ENCODE measurements at places on chromosomes 5 and 9.
A peak's percentile ranks its signal among the peaks of the same experiment; 100 is the strongest.

GRCh38 chr9:8732367-8733075 lies 932.9 kb upstream of the DMAC1 start:
- no peak for DNase-seq

DNA sequence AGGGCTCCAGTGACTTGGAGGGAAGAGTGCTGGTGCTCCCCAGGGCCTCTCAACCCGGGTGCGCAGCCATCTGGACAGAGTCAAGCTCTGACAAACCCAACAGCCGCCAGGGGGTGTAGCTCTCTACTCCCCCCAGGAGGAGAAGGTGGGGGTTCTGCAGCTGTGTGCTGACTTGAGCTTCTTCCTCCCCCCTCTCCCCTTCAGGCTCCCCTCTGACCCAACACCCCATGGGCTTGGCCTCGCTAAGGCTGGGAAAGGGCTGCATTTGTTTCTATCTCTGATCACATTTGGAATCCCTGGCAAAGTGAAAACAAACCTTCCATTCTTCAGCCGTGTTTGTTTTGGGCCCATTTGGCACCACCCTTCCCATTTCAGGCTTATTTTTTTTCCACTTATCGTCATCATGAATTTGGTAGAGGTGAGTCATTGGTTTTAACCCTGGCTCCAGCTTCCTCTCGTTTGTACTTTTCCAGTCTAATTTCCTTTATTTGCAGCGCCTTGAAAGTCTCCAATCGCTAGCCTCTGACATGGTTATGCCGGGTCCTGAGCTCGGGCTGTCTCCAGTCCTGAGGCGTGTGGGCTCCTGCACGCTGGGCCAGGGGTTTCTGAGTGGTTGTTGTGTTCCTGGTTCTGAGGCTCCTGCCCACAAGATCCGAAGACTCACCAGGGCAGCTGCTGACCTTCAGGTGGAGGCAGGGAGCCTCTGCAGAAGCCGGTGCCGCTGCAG lies 36.1 kb downstream of the DAP start:
- peak; percentile 66 for DNase-seq

- DNase-seq: no peak
Measured at GRCh38 chr9:136310273-136311030, 6.6 kb upstream of the CCDC187 start.

DNA sequence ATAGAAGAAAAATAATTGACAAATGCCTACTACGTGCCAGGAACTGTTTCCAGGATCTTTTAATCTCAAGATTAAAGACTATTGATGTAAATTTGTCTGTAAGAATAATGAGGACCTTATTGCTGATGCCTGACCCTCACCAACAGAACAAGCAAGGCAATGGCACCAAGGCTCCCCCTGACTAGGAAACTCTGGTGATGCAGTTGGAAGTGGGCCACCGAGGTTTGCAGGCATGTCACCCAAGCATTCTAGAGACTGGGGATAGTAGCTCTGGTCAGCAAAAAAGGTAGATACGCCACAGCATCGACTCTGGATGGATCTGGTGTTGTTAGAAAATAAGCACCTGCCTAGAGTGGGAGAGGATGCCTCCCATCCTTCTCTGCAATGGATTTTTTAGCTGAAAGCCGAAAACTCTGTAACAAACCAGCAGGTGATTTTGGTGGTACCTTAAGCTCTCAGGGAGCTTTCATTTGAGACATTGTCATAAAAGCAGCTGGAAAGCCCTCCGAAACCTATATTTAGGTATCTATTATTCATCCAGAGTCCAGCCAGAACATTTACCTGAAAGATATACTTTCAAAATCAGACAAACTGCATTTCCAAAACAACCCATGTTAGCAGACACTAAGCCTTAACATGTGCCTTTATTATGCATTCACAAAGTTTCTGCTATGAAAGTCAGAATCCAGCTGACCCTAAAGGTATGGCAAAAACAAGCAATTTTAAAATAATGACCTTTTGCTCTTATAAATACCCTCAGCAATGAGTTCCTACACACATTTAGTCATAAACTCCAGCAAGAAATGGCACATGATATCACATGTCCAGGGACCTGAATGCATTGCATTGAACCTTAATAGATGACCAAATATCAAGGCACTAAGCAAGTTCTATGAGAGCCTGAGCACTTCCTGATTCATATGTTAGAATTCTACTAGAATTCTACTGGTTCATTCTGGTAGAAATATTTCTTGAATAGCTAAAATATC lies 308.4 kb downstream of the PDE4D start:
- no peak for DNase-seq

GRCh38 chr5:109313127-109313526 lies 96.6 kb downstream of the PJA2 start:
- DNase-seq: no peak

GRCh38 chr5:78605611-78606010 lies 43.0 kb downstream of the LHFPL2 start:
- DNase-seq: no peak

DNA sequence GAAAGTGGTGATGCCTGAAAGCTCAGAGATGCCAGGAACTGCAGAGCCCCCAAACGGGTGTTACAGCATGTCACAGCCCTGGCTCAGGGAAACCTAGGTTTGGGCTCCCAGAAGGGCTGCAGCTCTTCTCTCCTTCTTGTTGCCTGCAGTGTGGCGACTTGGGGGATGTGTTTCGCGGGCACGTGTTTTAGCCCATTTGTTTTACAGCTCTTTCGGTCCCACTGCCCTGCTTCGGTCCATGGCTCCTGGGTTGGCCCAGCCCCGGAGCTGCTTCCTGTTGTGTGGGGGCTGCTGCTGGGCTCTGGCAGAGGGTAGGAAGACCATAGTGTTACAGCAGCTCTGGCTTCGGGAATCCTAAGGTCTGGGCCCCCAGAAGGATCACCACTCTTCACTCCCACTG lies 222.9 kb upstream of the RIOK2 start:
- no peak for DNase-seq

DNA sequence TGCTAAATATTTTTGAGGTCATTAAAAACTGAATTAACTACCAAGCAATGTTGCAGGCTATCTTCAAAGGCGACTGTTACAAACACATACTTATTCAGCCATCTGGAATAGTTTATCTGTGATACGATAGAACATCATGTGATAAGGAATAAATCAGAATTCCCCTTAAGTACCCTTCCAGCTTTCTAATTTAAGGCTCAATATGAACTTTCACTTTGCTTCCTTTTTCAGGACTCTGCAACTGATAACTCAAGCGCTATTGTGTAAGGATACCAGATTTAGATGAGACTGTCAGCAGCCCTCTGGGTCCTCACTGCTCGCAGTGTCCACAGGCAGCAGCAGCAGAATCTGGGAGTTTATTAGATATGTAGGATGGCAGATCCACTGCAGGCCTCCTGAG lies 416.3 kb downstream of the SPATA31D1 start:
- no peak for DNase-seq

DNA sequence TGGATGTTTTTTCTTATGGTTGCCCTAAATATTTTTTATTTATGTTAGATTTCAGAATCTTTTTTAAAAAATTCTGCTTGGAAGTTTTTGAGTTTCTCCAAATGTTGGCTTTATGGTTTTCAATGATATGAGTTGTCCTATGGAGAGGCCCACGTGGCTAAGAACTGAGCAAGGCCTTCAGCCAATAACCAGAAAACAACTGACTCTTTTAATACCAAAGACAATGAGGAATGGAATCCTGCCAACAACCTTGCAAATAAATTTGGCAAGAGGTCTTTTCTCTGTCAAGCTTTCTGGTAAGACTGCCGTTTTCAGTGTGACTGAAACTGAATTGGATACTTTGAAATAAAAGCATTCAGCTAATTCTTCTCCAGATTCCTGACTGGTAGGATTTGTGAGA lies 1740.1 kb upstream of the WWC1 start:
- DNase-seq: no peak

DNA sequence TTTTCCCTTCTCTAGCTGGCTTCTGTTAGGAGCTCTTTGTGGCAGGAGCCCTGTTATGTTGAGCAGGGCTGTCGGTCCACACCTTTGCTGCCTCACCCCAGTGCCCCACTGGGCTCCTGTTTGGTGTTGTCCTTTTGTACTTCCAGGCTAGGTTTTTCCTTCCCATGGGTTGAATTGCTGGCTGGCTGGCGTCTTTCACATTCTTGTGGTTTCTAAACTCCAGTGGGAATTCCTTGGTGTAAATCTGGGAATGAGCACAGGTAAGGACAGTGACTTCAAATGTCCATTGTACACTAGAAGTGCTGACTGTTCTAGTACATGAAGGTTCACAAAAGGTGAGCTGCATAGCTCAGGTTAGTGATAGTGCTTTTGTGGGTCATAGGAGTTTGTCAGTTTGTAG lies 30.4 kb downstream of the RASGRF2 start:
- no peak for DNase-seq

- DNase-seq: no peak
Measured at GRCh38 chr5:66859526-66859925, 263.3 kb downstream of the MAST4 start.

GRCh38 chr5:17070647-17071046 lies 134.6 kb upstream of the MYO10 start:
- no peak for DNase-seq

- no peak for DNase-seq
Measured at GRCh38 chr9:93252116-93252780, 68.3 kb downstream of the WNK2 start.

GRCh38 chr9:9341203-9341602 lies 1271.6 kb downstream of the PTPRD start:
- no peak for DNase-seq

DNA sequence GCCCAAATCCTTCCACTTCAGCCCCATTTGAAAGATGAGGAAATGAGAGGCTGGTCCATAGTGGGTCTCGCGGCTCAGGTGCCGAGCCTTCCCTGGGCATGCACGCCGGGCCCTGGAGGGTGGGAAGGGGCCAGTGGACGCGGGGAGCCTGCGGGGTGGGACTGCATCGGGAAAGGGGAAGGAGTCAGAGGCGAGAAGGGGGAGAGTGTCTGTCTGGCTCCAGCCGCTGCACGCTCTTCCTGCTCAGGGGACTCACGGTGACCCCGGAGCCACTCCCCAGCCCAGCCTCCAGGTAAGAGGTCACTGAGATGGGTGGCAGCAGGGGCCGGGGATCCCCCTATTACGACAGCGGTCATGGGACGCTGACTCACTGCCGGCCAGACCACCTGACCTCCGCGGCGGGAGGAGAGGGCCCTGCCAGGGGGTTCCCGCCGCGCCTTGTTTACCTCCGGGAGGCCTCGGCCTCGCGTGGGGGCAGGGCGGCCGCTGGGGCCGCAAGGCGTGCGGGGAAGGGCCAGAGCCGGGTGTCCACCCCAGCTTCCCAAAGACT lies 1.9 kb upstream of the SQSTM1 start:
- DNase-seq: peak; percentile 83
